Naive thymus-derived CD4-positive, alpha-beta T cell (primary cell): ENCODE measurements at places on chromosomes 6 and 20. TPM values are rescaled to one million over a fixed set of nuclear protein-coding genes. Genes with fewer than 3 reads are reported as not detected.

The KIF25 gene
- total RNA-seq: not detected

The JPH2 gene
- total RNA-seq: not detected

The TMEM74B gene
- 0.22 TPM for total RNA-seq

The DEFB124 gene
- total RNA-seq: not detected

The GJE1 gene
- not detected for total RNA-seq

The KIF16B gene
- 8.4 TPM for total RNA-seq

The WFDC13 gene
- not detected for total RNA-seq

The SYNCRIP gene
- 82.2 TPM for total RNA-seq

The ZBTB12 gene
- 2.5 and 2.8 TPM in 2 replicates for total RNA-seq

The PRDM1 gene
- total RNA-seq: 2.0 TPM

The MPIG6B gene
- total RNA-seq: 4.7 TPM

The SUMO4 gene
- 5.0 TPM for total RNA-seq

The CLPSL1 gene
- total RNA-seq: not detected

The CRISP2 gene
- not detected for total RNA-seq

The SLC22A3 gene
- not detected for total RNA-seq

The MCHR2 gene
- not detected for total RNA-seq

The DACT2 gene
- total RNA-seq: not detected

The ZNF391 gene
- 2.8 TPM for total RNA-seq

The OGFR gene
- total RNA-seq: 79.8 and 82.7 TPM in 2 replicates

The PPIL6 gene
- 1.9 TPM for total RNA-seq

The TP53INP2 gene
- total RNA-seq: 41.4 TPM

The TRIM39 gene
- 26.4 TPM for total RNA-seq

The TNFRSF21 gene
- 0.27 TPM for total RNA-seq
